ENCODE measurements at places on chromosomes 7 and 10. TPM values are rescaled to one million over a fixed set of nuclear protein-coding genes. Genes with fewer than 3 reads are reported as not detected.

The PGAM2 gene
- 0.36 TPM for total RNA-seq

The PDZD7 gene
- 0.72 TPM for total RNA-seq

The PTER gene
- total RNA-seq, result 29.7 TPM

The NPS gene
- not detected for total RNA-seq

The PMS2 gene
- total RNA-seq, result 23.5 TPM

The RAMP3 gene
- not detected for total RNA-seq

The RNLS gene
- 23.0 TPM for total RNA-seq

The BMPR1A gene
- total RNA-seq, result 71.7 TPM

The RSPH10B2 gene
- total RNA-seq, result under 0.01 TPM

The CDK1 gene
- total RNA-seq, result 5.8 TPM

The C10orf53 gene
- not detected for total RNA-seq

The EIF5AL1 gene
- 0.72 TPM for total RNA-seq

The UCMA gene
- not detected for total RNA-seq

The TLX1 gene
- not detected for total RNA-seq

The NME8 gene
- total RNA-seq, result not detected

The ADGRA1 gene
- total RNA-seq, result not detected

The SLC26A4 gene
- 0.36 TPM for total RNA-seq

The TMEM213 gene
- not detected for total RNA-seq

The C7orf33 gene
- not detected for total RNA-seq

The SLC18A3 gene
- not detected for total RNA-seq

The MYO1G gene
- total RNA-seq, result 0.29 TPM

The ACBD7 gene
- total RNA-seq, result 0.72 TPM

Data from osteoblast (primary cell).